ENCODE measurements at places on chromosomes 6 and 20.

GRCh38 chr6:111406200-111406721 lies 76.8 kb downstream of the REV3L start:
- DNase-seq: no peak

DNA sequence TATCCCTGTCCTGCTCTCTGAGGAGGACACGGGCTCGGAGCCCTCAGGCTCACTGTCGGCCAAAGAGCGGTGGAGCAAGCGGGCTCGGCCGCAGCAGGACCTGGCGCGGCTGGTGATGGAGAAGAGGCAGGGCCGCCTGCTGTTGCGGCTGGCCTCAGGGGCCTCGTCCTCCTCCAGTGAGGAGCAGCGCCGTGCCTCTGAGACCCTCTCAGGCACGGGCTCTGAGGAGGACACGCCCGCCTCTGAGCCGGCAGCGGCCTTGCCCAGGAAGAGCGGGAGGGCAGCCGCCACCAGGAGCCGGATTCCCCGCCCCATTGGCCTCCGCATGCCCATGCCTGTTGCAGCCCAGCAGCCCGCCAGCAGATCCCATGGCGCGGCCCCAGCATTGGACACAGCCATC lies 14.2 kb upstream of the SLC22A7 start:
- no peak for DNase-seq

GRCh38 chr6:145893586-145893985 lies 70.6 kb downstream of the SHPRH start:
- DNase-seq: no peak

DNA sequence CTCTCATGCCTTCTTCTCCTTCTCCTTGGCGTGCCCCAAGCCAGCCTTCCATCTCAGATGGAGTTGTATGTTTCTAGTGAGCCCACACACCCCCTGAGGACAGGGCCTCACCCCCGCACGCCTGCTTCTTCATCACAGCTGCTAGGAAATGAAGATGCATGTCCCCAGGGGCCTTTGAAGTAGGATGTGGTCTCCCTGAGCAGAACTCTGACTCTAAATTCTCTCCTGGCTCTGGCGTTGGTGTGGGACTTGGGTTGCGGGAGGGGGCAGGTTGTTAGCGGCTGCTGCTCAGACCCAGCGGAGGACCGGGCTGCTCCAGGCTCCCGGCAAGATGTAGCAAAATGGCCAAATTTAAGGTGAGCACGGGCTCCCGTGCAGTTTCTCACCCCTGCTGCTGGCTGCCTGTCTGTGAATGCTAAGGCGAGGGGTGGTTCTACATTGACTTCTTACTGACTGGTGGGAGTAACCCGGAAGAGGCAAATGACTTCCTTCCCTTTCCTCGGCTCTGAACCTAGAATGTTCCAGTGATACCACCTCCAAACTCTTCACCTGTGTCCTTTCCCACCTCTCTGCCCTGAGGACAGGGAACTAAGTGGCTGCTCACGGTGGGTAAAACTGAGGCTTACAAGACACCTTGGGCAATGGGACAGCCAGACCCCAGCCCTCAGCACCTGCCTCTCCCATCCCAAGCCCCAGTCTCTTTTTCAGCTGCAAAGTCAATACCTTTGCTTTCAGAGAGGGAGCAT lies 8.8 kb downstream of the SYNJ2 start:
- DNase-seq: no peak

DNA sequence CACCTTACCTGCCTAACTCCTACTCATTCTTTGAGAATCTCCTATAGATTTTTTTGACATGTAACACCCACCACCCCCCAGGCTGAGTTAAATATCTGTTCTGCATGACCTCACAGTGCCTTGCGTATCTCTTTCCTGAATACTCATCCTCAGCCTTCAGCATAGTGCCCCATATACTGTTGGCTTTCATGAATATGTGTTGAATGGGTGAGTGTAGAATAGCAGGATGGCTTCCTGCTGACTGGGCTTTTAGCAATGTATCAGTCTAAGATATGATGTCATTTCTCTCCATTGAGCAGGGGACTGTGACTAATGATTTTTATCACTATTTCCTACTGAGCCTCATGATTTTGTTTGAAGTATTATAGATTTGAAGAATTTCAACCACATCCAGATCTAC lies 361.6 kb upstream of the MARCKS start:
- no peak for DNase-seq

DNA sequence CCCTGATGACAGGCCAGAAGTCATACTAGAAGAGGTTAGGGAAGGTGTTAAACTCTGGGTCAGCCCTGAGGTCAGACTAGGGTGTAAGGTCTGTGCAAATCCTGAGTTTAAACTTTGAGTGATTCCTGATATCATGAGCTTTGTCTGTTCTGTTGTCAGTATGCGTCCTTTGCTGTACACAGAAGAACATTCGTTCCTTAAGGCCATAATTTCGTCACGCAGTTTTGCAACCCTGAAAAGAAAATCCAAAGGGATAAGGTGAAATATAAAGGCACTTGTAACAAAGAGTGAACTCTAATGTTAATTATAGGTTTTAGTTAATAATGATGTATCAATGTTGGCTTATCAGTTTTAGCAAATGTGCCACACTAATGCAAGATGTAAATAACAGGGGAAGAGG lies 2.3 kb downstream of the DST start:
- no peak for DNase-seq

- no peak for DNase-seq
Measured at GRCh38 chr20:19683188-19683587, 74.9 kb upstream of the RIN2 start.

DNA sequence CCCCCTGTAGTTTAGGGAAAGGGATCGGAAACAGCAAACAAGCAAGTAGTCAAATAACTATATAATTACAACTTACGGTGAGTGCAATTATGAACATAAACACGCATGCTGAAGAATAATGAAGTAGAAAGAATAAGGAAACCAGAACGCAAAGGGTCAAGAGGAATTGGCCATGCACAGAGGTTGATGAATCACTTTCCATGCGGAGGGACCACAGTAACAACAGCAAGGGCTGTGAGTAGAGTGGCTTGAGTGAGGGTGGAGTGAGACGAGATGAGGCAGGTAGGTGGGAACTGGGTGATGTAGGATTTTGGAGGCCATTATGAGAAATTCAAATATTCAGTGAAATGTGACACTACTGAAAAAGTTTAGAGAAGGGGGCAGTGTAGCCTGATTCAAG lies 112.2 kb upstream of the LAMP5 start:
- DNase-seq: no peak

- DNase-seq: no peak
Measured at GRCh38 chr6:2166717-2167116, 78.7 kb downstream of the GMDS start.

- DNase-seq: no peak
Measured at GRCh38 chr6:150883521-150883920, 18.0 kb downstream of the MTHFD1L start.

GRCh38 chr20:48766961-48767960 lies 60.5 kb downstream of the PREX1 start:
- no peak for DNase-seq

DNA sequence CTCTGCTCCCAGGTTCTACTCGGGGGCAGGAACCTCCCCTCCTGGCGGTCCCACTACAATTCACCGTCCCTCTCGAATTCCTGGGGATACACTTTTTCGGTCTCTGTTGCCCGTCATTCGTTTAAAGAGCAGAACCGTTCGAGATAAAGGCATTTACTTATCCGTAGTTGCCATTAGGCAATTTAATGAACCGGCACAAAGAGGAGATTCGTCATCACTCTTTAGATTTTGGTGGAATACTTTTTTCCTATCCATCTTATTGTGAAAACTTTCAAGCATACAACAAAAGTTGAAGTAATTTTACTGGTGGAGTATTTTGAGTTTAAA lies 1.2 kb upstream of the CD24 start:
- no peak for DNase-seq

GRCh38 chr6:154731296-154732218 lies 1.7 kb upstream of the SCAF8 start:
- no peak for DNase-seq

DNA sequence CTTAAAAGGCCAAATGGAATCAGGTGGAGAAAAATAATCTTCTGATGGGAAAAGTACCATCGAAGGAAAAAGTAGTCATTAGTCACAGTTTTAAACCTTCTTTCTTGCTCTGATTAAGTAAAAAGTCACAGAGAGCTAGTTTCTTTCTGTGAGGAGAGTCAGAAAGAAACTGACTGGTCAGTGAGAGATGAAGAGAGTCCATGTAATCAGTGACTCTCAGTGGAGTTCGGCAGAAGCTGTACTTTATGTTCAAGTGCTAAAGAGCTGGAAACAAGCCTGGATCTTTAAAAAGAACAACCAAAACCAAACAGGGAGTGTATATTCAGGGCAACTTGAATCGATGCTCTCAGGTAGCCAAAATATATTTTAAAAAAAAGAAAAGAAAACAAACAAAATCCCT lies 44.5 kb downstream of the MDGA1 start:
- no peak for DNase-seq

GRCh38 chr6:41673704-41674000 lies 35.4 kb downstream of the MDFI start:
- no peak for DNase-seq

- DNase-seq: no peak
Measured at GRCh38 chr6:15344831-15345230, 99.0 kb downstream of the JARID2 start.

DNA sequence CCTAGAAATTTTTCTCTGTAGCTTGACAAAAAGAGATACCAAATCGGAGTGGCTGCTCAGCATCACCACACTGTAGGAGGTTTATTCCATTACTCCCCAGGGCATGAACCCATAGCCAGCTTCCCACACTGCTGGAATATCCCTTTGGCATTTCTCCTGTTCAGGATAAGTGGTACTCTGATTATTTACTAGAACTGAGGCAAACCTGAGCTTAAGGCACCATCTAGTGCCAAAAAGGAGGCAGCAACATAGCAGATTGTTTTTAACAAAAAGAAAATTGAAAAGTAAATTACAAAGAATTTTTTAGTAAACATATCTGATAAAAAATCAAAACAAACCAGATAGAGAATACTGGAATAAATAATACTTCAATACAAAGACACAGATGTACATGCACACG lies 181.7 kb downstream of the WDR27 start:
- DNase-seq: no peak

GRCh38 chr20:49219091-49219923 lies at the start of gene DDX27:
TSS of gene DDX27 (plus strand) at chr20:49219416. CDS start at chr20:49219449, 33 bp downstream.
- peak; percentile 98 for DNase-seq

DNA sequence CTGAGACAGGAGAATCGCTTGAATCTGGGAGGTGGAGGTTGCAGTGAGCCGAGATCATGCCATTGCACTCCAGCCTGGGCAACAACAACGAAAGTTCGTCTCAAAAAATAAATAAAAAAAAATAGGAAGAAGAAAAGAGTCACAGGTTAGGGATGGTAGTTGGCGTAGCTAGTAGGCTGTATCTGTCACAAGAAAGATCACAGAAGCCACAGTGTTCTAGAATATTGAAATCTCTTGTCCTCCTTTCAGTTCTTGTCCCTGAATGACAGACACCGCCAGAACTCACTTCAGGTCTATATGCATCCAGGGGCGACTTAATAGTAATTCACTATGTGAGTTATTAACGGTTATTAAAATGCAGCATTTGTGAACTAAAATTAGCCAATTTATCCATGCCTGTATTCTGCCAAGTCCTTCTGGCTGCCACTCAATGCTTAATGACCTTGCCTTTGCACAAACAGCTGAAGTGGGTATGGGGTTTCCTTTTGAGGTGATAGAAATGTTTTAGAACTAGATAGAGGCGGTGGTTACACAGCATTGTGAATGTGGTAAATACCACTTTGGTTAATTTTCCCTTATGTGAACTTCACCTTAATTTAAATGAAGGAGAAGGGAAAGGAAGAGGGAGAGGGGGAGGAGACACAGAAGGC lies 41.3 kb upstream of the ZMYND8 start:
- peak; percentile 48 for DNase-seq

GRCh38 chr20:51001430-51002265 lies 21.3 kb downstream of the KCNG1 start:
- DNase-seq: no peak

Data from NCI-H1436 (cell line).